ENCODE measurements at places on chromosomes 6 and 20. TPM values are rescaled to one million over a fixed set of nuclear protein-coding genes. Genes with fewer than 3 reads are reported as not detected.

DNA sequence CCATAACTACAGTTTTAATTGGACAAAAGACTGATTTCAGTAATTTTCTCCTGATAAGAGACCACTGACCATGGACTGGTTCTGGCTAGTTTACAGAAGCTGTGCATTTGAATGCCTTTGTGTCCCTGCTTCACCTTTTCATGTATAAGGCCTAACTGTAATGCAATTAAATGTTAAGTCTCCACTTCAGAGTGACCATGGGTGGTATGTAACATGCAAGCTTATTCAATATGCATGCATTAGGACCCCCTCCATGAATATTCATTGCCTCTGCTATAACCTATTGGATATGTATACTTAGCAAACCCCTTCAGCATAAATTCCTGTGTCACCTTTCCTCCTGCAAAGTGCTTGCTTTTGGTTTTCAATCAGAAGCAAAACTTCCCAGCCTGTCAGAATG is 2.2 kb downstream of the UBD start:
- no peak for DNase-seq

DNA sequence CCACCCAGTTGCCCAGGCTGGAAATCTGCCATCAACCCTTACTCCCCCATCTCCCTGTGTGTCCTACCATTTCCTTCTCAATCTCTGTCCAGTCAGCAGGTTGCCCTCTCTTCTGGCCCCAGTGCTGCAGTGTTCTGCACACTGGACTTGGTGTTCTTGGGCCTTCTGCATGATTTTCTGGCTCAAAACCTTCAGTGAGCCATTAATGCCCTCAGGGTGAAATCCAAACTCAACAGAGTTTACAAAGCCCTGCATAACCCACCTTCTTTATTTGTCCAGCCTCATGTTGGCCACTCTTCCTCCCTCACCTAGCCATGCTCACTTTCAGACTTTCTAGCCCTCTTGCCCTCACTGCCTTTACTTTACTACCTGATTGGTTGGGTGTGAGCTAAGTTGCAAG is 5.0 kb upstream of the GSTA3 start:
- DNase-seq, result no peak

- no peak for DNase-seq
Measured at GRCh38 chr20:64082126-64082731, 2.0 kb downstream of the LKAAEAR1 start.

DNA sequence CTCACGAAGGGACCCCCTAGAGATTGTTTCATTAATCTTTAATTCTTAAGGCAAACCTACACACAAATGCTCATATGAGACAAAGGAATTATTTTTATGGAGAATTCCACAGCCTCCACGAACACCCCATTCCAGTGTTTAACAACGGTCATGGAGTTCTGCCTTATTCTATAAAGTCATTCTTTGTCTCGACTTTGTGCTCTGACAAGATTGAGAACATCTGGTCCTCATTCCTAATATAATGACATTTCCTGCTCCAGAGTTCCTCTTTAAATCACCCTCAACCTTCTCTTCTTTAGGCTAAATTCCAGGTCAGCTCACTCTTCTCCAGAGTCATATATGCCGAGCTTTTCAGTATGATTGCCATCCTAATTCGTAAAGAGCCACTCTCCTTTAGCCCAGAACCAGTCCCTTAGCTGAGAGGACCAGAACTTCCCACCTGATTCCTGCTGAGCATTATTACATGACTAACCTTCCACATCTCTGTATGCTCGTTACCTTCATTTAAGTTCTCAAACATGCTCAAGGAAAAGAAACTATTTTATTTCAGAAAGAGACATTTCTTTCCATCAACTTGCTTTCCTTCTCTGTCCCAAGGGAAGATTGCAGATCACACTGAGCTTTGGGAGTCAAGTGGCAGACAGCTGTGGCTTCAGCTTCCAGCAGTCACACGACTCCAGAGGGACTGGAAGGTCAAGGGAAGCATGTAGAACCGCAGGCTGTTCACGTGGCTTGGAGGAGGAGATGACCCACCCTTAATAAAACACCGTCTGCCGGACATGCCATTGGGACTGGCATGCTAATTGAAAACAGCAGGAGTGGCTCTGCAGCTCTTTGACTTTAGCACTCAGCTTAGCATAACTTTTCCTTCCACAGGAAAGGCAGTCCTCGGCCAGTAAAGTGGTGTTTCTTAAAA is 467.1 kb upstream of the HSF2 start:
- DNase-seq, result peak; percentile 55

DNA sequence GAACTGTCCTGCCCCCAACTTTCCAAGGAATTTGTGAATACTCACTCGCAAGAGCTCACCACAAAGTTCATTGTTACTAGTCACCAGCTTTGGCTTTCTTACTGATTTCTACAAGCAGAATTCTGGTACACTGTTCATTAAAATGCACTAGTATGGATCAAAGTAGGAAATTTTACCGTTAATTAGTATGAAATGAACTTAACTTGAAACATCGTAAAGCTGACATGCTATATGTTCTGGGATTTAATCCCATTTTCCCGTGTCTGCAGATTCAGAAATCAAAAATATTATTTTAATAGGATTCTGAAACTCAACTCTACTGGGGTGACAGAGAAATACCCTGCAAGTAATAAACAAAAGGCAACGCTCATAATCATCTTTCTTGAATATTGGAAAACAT is 399.3 kb downstream of the DOK5 start:
- DNase-seq, result no peak

GRCh38 chr6:142946924-142947713 is 2.1 kb upstream of the HIVEP2 start:
- peak; percentile 87 for DNase-seq

DNA sequence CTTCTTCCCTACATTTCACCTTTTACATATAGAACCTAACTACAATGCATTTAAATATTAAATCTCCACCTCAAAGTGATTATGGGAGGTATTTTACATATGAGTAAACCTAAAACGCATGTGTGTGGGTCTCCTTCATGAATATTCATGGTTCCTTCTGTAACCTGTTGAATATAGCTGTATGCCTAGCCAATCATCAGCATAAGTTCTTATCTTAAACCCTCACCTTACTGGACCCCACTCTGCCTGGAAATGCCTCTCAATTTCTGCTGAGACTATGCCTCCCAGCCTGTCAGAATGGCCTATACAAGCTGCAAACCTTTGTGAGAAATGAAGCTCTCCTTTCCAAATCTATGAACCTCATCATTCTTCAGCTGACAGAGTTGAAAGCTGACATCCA is 21.3 kb downstream of the CEP85L start:
- DNase-seq, result no peak

DNA sequence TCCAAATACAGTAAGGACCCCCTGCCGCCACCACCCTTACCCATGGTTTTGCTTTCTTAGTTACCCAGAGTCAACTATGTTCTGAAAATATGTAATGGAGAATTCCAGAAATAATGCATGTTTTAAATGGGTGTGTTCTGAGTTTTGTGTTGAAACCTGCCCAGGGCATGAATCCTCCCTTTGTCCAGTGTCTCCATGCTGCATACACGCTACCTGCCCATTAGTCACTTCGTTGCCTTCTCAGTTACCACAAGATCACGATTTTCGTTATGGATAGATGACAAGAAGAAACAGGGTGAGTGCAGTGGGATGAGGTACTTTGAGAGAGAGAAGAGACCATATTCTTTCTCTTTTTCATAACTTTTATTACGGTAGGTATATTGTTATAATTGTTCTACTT is 10.6 kb downstream of the FARS2 start:
- DNase-seq, result no peak

- DNase-seq, result no peak
Measured at GRCh38 chr20:10271494-10272219, 53.0 kb downstream of the SNAP25 start.

DNA sequence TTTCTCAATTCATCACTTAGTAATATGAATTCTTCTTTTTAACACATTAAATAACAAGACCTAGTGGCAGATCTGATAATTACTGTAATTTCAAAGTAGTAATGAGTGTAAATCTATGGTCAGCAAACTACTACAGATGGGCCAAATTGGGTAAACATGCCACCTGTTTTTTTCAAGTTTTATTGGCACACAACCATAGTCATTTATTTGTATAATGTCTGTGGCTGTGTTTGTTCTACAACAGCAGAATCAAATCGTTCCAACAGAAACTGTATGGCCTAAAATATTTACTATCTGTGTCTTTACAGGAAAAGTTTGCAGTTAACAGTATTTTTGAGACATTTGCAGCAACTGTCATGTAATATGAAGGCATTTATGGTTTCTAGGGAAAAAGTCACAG is 86.1 kb upstream of the EYA2 start:
- no peak for DNase-seq

Gene CCN2
- 230 TPM for total RNA-seq

Gene OR2B6
- not detected for total RNA-seq

Gene FUCA2
- total RNA-seq, result 42.1 TPM

Gene TRIM10
- total RNA-seq, result not detected

Measured in left cardiac atrium (tissue), 4 donors.